ENCODE measurements at places on chromosomes 1 and 21.

DNA sequence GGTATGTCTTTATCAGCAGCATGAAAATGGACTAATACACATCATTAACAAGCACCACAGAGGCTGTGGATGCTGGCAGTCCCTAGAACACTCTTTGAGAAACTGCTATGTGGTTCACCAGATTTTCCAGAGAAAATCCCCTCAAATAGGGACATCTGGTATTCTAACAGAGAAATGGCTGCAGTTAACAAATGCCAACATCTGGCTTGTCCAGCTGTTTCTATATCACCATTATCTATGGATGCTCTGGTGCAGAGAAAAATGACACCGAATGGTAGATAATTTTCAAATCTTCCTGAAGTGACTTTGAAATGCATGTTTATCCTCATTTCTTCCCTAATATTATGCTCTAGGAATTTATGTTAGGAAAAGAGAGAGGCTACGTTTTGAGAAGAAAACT lies 403.5 kb upstream of the PROX1 start:
- no peak for DNase-seq

- no peak for DNase-seq
Observed at GRCh38 chr1:33277488-33278084, 21.3 kb downstream of the ZNF362 start.

DNA sequence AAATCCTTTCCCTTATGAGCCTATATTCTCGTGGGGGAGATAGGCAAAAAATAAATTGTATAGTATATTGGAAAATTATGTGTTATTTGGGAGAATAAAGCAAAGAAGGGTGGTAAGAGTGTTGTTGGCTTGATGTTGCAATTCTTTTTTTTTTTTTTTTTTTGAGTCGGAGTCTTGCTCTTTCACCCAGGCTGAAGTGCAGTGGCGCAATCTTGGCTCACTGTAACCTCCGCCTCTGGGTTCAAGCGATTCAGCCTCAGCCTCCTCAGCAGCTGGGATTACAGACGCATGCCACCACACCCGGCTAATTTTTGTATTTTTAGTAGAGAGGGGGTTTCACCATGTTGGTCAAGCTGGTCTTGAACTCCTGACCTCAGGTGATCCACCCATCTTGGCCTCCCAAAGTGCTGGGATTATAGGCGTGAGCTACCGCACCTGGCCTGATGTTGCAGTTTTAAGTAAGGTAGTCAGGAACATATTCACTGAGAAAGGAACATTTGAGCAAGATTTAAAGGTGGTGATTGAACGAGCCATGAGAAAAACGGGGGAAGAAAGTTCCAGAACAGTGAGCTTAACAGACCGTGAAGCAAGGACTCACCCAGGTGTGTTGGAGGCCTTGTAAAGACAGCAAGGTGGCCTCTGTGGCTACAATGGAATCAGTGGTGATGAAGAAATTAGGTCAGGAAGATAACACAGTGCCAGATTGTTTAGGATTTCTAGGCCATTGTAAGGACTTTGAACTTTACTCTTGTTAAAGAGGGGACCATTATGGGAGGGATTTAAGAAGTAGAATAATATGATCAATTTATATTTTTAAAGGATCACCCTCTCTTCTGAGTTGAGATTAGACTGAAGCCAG lies 45.8 kb downstream of the RPRD2 start:
- DNase-seq, result no peak

- no peak for DNase-seq
Observed at GRCh38 chr1:24009406-24009805, 29.3 kb upstream of the SRSF10 start.

GRCh38 chr21:26195708-26196107 lies 25.1 kb upstream of the APP start:
- DNase-seq, result no peak

DNA sequence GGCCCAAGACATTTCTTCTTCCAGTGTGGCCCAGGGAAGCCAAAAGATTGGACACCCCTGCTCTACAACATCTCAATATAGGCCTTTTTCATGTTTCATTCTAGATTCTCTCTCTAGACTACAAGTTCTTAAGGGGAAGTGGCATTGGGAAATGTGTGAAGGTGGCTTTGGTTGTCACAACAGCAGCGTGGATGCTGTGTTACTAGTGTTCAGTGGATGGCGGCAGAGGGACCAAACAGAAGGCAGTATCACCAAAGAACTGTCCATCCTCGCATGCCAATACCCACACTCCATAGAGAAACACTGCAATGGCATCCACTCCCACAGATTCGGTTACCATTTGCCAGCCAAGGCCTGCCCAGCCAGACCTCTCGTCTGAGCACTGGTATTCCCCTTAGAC lies 24.3 kb upstream of the IFNAR2 start:
- DNase-seq, result peak; percentile 8

GRCh38 chr1:1065265-1065939 lies 8.7 kb downstream of the RNF223 start:
- no peak for DNase-seq

- DNase-seq, result no peak
Observed at GRCh38 chr1:102100666-102101065, 103.9 kb upstream of the OLFM3 start.

- DNase-seq, result no peak
Observed at GRCh38 chr1:166153525-166154314, 13.1 kb downstream of the FAM78B start.

- no peak for DNase-seq
Observed at GRCh38 chr1:180201451-180202200, 28.4 kb upstream of the LHX4 start.

GRCh38 chr1:206933333-206933945 lies 11.7 kb upstream of the FCMR start:
- peak; percentile 73 for DNase-seq

GRCh38 chr1:6262555-6263420 lies 1.9 kb upstream of the GPR153 start:
- DNase-seq, result no peak

DNA sequence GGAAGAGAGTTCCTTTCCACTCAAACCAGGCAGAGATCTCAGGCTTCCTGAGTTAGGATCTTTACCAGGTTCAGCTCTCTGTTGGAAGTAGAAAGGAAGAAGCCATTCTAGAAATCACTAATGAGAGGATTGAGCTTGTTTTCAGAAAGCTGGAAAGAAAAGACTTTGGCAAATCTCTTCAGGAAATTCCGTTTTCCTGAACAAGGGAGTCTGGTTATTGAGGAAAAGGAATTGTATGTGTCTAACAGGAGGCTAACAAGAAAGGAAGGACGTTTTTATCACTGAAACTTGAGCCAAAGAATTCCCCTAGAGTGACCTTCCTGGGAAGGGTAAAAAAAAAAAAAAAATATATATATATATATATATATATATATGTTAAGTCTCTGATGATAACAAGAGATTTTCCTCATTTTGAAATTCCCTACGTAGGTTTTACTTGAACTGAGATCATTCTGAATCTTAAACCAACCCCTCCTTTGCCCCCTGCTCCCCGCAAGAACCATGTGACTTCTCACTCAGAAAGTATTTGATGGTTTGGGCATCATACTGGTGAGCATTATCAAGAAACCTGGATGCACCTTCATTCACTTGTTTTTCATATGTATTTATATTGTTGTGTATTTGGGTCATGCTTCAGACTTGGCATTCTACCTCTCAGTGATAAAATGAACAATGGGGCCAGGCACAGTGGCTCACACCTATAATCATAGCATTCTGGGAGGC lies 98.4 kb upstream of the BMP8A start:
- no peak for DNase-seq

GRCh38 chr1:219040291-219040690 lies 133.4 kb upstream of the LYPLAL1 start:
- no peak for DNase-seq

GRCh38 chr1:47924270-47925048 lies 72.7 kb downstream of the TRABD2B start:
- no peak for DNase-seq

DNA sequence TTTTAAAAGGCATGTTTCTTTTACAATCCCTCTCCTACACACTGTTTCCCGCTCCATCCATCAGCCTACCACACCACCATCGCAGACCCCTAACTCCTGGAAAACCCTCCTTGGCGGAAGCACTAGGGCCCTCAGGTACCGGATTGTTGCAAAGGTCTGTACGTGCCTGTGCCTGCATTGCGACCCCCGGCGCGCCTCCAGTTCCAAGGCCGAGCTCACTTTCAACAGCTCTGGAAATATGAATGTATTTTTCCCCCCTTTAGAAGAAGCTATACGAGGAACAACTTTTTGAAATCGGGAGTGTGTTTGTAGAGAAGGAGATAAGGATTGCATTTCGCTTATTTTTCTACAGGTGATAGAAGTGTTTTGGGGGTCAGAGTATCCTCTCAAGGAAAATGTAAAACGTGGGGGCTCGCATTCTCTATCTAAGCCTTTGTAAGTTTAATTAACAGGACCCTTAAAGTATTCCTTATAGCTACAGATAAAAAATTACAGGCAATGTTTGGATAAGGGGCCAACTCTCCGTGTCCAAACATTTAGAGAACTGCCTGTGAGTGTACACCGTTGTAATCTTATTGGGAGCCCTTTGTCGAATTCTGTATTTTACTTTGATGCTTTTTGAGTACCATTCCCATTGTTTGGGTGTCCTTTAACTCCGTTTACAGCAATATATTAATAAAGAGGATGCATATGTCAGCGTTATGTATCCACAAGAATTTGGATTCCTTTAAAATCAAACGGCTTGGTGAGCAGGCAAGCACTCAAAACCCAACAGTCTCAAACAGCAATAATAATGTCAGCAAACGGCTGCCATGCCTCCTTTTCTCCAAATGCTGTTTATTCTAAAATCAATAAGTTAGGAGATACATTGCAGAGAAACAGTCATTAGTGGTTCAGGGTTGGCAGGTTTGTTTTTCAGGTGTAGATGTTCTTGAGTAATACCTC lies 5.9 kb downstream of the PRRX1 start:
- DNase-seq, result no peak

GRCh38 chr1:15465674-15466073 lies 9.1 kb downstream of the CELA2A start:
- DNase-seq, result no peak

GRCh38 chr21:42321231-42321630 lies 6.0 kb upstream of the TFF3 start:
- no peak for DNase-seq

DNA sequence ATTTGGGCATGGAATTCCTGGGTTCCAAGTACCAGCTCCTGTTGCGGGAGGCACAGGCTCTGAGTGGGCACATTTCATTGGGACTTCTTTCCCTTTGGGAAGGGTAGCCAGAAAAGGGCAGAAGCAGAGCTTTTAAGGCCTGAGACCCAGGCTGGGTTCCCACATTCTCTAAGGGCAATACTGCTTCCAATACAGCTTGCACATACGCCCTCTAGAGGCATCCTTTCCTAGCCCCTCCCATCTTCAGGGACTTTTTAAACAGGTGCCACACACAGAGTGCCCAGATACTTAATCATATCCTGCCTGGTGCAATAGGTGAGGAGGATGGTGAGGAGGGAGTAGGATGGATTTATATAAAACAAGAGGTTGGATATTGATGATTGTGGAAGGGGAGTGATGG lies 5.7 kb downstream of the GPR88 start:
- DNase-seq, result peak; percentile 44

DNA sequence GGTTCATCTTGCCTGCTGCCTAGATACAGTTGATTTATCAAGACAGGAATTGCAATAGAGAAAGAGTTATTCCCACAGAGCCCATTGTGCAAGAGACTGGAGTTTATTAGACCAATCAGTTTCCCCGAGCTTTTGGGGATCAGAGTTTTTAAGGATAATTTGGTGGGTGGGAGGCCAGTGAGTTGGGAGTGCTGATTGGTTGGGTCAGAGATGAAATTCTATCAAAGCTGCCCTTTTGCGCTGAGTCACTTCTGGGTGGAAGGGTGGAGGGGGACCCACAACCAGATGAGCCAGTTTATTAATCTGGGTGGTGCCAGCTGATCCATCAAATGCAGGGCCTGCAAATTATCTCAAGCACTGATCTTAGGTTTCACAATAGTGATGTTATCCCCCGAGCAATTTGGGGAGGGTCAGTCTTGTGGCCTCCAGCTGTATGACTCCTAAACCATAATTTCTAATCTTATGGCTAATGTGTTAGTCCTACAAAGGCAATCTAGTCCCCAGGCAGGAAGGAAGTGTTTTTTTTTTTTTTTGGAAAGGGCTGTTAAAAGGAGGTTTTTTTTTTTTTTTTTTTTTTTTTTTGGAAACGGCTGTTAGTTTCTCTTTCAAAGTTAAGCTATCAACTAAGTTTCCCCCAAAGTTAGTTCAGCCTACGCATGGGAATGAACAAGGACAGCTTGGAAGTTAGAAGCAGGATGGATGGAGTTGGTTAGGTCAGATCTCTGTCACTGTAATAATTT lies 7.4 kb downstream of the SLC16A4 start:
- no peak for DNase-seq

DNA sequence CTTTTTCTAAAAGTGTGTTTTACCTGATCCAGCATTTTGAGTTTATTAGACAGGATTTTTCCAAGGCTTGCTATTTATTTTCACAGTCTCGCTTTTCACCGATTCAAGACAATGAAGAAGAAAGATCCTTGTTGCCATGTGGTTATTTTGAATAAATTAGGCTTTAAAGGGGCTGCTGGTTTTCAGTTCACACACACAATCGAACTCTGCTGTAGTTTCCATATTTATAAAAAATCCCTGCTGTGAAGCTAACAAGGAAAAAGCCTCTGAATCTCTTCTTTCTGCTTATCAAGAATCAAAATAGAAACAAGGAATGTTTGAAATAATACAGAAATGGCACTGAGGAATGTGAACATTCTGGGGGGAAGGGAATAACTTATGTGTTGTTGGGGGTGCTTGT lies 102.5 kb upstream of the KAZN start:
- no peak for DNase-seq

DNA sequence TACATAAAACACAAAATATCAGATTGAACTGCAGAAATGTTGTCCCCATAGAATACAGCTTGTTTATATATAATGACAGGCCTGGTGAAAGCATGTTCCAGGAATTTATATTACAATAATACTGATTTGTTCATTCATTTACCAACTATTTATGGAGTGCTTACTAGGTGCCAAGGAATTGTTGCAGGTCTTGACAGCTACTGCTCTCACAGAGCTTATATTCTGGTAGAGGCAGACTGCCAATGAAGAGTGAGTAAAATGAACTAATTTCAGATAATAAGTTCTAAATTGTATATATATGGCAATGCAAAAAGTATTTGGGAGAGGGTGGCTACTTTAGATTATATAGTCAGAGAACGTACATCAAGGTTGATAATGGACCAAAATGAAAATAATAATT lies 152.0 kb downstream of the COQ8A start:
- DNase-seq, result no peak

GRCh38 chr1:144551107-144551542 lies 41.6 kb upstream of the PPIAL4F start:
- no peak for DNase-seq

- DNase-seq, result peak; percentile 3
Observed at GRCh38 chr1:1440262-1441001, 4.9 kb downstream of the VWA1 start.

- peak; percentile 71 for DNase-seq
Observed at GRCh38 chr1:244941121-244941520, 76.8 kb upstream of the HNRNPU start.

DNA sequence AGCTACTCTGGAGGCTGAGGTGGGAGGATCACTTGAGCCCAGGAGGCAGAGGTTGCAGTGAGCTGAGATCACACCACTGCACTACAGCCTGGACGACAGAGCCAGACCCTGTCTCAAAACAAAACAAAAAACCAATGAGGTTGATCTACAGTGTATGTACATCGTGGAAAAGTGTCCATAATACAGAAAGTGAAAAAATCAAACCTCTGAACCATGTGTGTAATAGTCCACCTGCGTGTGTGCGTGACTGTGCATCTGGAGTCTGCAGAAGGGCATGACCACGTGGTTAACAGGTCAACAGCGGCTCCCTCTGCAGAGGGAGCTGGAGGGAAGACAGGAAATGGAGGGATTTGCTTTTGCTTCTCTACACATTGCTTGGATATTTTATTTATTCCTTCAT lies 32.4 kb upstream of the ENO1 start:
- DNase-seq, result no peak

- no peak for DNase-seq
Observed at GRCh38 chr1:213997038-213997771, 9.4 kb downstream of the PROX1 start.

Measured in germinal center (tissue), 1 donor.